ENCODE measurements at places on chromosomes 2 and 18. TPM values are rescaled to one million over a fixed set of nuclear protein-coding genes. Genes with fewer than 3 reads are reported as not detected.

ACAA2 gene
- 61.4 TPM for total RNA-seq

LYG2 gene
- not detected for total RNA-seq

CROCC2 gene
- not detected for total RNA-seq

EXOC6B gene
- total RNA-seq: 8.4 TPM

SCLY gene
- total RNA-seq: 25.0 TPM

RNU2-63P gene
- total RNA-seq: not detected

FBLN7 gene
- 0.42 TPM for total RNA-seq

UGP2 gene
- total RNA-seq: 98.5 TPM

EFR3B gene
- 16.8 TPM for total RNA-seq

DCDC2C gene
- 0.36 TPM for total RNA-seq

CAVIN2 gene
- total RNA-seq: 10.3 TPM

ANKRD62 gene
- total RNA-seq: not detected

LOXL3 gene
- 0.45 TPM for total RNA-seq

GNLY gene
- not detected for total RNA-seq

KIAA2012 gene
- total RNA-seq: not detected

EIPR1 gene
- total RNA-seq: 41.3 TPM

SMAD4 gene
- 41.8 TPM for total RNA-seq

TSPYL6 gene
- not detected for total RNA-seq

GKN1 gene
- total RNA-seq: 0.73 TPM

HSPD1 gene
- 760 TPM for total RNA-seq

CFLAR gene
- total RNA-seq: 66.5 TPM

ZNF396 gene
- 0.69 TPM for total RNA-seq

C2orf78 gene
- total RNA-seq: not detected

KCNE4 gene
- 0.93 TPM for total RNA-seq

C2orf15 gene
- total RNA-seq: 0.40 TPM

CCL20 gene
- total RNA-seq: 4.4 TPM

MMADHC gene
- total RNA-seq: 111 TPM

Data from A549 treated with CpdA at 1 μM for 4 hours (cell line).